ENCODE measurements at places on chromosomes 1 and 21.

DNA sequence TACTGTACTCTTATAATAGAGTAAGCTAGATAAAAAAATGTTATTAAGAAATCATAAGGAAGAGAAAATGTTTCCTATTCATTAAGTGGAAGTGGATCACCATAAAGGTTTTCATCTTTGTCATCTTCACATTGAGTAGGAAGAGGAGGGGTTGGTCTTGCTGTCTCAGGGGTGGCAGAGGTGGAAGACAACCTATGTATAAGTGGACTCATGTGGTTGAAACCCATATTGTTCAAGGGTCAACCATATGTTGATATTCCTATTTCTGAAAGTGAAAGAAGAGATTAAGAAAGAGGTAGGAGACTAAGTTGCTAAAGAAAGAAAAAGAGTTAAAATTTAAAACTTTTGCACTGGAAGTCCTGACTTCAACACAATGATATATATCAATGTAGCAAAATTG lies 4.9 kb upstream of the ZP4 start:
- DNase-seq: no peak

DNA sequence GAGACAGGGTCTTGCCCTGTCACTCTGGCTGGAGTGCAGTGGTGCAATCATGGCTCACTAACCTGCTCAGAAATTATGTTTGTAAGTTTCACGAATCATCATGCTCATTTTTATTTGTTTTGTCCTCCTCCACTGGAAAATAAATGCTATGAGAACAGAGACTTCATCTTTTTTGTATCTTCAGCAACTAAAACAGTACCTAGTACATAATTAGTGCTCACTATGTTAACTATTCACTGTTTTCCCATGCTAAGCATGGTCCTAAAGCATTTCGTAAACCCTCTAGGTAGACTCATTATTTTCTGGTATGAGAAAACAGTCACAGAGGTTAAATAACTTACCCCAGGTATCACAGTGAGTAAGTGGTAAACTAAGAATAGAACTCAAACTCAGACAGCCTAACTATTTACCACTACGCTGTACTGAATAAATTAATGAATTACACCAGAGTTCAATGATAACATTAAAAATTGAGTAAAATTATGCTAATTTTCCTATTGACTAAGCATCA lies 118.4 kb downstream of the RERE start:
- no peak for DNase-seq

DNA sequence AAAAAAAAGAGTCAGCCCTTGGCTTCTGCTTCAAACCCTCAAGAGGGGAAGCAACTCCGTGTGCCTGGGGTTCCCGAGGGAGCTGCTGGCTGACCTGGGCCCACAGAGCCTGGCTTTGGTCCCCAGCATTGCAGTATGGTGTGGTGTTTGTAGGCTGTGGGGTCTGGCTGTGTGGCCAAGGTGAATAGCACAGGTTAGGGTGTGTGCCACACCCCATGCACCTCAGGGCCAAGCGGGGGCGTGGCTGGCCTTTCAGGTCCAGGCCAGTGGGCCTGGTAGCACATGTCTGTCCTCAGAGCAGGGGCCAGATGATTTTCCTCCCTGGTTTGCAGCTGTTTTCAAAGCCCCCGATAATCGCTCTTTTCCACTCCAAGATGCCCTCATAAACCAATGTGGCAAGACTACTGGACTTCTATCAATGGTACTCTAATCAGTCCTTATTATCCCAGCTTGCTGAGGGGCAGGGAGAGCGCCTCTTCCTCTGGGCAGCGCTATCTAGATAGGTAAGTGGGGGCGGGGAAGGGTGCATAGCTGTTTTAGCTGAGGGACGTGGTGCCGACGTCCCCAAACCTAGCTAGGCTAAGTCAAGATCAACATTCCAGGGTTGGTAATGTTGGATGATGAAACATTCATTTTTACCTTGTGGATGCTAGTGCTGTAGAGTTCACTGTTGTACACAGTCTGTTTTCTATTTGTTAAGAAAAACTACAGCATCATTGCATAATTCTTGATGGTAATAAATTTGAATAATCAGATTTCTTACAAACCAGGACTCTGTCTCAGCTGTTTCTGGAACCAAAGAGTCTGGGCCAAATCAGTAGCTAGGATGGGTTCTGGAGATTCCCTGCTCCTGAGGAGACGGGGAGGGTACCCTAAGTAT lies 26.8 kb upstream of the KDM4A start:
- DNase-seq: no peak

GRCh38 chr1:54519709-54520108 lies 28.3 kb upstream of the ACOT11 start:
- DNase-seq: no peak

- DNase-seq: no peak
These were observed 1657.8 kb downstream of the MRPL39 start for GRCh38 chr21:23949493-23949892.

DNA sequence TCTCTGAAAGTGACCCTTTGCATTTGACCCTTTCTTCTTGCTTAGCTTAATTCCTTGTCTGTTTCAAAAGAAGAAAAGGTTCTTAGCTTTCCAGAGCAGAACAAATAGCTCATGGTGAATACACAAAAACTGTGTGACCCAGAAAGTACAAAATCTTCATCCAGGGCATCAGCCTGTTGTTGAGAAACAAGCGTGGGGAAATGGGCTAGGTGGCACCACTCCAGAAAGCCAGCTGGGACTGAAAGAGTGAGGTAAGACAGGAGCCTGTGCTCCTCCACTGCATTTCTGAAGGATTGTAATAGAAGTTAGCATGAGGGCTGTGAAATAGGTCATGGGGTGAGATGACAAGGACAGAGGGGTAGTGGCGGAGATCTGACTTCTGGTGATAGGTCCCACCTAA lies 45.8 kb downstream of the CYP2J2 start:
- DNase-seq: no peak

- no peak for DNase-seq
These were observed 69.2 kb downstream of the FASLG start for GRCh38 chr1:172727956-172728603.

DNA sequence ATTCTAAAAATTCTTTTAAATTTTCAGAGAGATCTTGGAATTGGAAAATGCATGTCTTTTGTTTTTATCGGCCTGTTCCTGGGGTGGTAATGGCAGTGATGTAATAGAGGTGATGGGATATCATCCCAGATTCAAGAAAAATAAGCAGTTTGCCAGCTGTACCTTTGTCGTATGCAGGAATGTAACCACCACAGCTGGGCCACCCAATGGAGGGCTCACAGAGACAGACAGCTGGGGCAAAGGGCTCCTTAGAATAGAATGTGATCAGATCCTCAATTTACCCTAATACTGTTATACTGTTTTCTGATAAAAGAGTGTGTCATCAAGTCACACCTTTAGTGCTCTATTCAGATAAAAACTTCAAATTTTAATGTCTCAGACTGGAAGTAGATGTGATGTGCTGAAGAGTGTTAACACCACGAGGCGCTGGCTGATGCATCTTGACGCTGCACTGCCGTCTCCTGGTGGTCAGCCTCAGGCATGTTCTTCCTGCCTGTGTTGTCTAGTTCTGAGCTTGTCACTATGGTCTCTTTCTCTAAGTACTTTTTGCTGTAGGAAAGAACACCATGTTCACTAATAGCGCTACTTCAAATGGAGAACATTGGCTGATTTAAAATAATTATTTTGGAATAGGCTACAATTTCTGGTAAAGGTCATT lies 78.8 kb downstream of the C1orf21 start:
- DNase-seq: no peak
